ENCODE measurements at places on chromosomes 2 and 18.

- DNase-seq: no peak
Measured at GRCh38 chr2:24907116-24907515, 12.9 kb downstream of the ADCY3 start.

- DNase-seq: no peak
Measured at GRCh38 chr2:43636621-43637020, 439 bp upstream of the PLEKHH2 start.

DNA sequence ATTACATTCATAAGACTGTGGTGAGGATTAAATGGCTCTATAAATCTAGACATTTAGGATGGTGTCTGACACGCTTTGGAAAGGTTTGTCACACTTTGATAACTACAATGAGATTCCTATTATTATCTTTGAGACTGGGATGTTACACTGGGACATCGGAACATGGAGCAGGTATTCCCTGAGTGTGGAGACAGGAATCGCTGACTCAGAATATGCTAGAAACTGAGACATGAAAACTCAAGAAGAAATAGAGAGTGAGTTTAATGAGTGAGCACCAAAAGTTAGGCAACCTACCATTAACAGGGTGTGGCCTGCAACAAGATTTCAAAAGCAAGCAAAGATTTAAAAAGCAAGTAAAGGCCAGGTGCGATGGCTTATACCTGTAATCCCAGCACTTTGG lies 145.4 kb downstream of the TMEFF2 start:
- DNase-seq: no peak

DNA sequence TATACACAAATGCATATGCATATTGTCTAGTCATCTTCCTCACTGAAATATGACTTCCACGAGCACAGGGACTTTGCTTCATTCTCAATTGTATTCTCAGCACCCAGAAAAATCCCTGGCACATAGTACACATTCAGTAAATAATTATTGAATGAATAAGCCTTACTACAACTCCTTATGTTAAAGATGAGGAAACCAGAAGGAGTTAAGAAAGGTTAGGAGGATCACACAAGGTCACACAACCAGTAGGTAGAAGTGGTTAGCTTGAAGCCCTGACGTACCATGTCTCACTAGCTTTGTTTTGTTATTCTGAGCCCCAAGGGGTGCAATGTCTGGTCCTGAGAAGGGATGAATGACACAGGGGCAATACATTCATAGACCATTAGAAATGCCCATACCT lies 220.9 kb upstream of the PID1 start:
- DNase-seq: no peak

DNA sequence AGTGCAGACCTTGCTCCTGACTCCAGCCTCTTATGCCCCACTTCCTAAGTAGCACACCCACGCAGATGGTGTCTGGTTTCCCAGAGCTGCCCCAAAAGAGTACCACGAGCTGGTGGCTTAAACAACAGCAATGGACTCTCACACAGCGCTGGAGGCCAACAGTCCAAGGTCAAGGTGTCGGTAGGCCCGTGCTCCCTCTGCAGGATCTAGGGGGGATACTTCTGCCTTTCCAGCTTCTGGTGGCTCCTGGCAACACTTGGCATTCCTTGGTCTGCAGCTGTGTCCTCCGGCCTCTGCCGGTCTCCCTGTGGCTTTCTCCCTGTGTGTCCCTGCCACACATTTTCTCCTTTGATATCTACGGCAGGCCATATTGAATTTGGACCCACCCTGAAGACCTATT lies 99.0 kb downstream of the TSHZ1 start:
- DNase-seq: no peak

- DNase-seq: no peak
Measured at GRCh38 chr2:163692611-163693482, 43.0 kb downstream of the FIGN start.

GRCh38 chr2:191478799-191479679 lies 198.9 kb upstream of the NABP1 start:
- DNase-seq: no peak

DNA sequence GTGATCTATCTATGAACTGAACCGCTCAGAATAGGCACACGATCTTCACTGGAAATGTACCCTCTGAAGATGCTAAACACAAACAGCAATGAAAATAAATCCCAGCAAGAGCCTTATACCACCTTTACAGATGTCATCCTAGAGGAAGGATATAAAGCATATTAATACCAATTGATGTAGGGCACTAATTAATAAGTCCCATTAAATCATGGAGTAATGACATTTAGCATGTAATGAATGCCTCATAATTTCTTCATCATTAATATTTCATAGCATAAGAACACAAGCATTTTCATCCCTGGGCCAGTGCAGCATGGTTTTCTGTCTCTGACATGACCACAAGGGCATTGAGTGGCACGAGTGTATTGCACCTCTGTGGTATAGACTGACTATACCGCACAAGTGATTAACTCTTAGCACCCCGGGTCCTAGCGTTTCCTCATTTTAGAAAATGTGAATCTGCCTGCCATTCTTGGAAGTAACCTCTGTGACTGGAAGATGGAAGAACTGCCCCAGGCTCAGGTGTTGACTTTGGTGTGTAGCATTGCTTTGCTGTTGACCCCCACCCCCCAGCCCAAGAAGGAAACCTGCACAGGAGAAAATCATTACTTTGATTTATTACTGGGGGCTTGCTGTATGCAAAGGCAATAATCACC lies 1.4 kb upstream of the TMEM178A start:
- DNase-seq: no peak

DNA sequence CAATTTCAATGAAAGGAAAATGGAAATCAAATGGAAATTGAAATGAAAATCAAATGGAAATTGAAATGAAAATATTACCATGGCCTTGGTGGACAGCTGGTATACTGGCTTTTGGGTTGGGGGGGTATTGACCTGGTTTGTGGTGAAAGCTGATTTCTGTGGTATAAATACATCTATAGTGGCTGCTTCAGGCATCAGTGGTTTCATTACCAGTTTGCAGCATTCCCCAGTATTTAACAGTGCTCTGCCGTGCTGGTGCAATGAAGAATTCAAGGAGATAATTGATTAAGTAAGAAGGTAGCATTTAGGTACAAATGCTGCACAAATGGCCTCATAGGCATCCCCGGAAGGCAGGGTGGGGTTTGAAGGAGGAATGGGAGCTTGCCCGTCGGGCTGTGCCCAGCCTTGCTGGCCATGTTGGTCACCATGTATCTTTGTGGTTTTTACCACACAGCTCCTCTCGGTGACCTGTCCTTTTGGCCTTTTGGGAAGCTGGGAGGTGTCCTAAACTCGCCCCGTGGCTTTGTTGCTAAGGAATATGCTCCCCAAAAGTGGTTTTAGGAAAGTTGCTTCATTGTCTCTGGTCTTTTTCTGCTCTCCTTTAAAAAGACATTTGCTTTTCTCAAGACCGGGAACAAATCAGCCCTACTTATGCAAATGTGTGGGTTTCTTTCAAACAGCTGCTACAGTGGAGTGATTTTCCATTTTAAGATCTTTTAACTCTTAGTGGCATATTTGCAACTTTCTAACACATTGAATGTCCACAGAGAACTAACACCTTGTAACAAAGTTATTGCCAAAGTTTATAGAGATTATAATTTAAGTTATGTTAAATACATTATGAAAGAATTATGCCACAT lies 28.6 kb downstream of the SNTG2 start:
- no peak for DNase-seq

GRCh38 chr2:240983361-240983995 lies 14.9 kb upstream of the SNED1 start:
- no peak for DNase-seq

DNA sequence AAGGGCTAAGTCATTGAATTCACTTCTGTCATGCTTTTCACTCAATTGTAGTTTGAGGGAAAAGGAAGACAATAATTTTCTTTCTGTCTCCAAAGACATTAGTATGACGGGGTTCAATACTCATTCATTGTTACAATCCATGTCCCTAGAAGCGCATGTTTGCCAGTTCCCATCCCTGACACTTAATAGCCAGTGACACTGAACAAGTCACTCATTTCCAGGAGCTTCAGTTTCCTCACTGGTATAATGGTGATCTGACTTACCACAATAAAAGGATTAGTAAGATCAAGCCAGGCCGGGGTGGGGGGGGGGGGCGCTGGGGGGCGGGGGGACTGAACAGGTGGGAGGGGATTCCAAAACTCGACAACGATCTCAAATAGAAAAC lies 144.8 kb upstream of the MAP3K20 start:
- no peak for DNase-seq

GRCh38 chr18:77132369-77133050 lies at the start of gene MBP:
TSS of gene MBP (minus strand) at chr18:77132783. CDS start at chr18:77105261, 27,522 bp downstream.
- DNase-seq: peak; percentile 71

DNA sequence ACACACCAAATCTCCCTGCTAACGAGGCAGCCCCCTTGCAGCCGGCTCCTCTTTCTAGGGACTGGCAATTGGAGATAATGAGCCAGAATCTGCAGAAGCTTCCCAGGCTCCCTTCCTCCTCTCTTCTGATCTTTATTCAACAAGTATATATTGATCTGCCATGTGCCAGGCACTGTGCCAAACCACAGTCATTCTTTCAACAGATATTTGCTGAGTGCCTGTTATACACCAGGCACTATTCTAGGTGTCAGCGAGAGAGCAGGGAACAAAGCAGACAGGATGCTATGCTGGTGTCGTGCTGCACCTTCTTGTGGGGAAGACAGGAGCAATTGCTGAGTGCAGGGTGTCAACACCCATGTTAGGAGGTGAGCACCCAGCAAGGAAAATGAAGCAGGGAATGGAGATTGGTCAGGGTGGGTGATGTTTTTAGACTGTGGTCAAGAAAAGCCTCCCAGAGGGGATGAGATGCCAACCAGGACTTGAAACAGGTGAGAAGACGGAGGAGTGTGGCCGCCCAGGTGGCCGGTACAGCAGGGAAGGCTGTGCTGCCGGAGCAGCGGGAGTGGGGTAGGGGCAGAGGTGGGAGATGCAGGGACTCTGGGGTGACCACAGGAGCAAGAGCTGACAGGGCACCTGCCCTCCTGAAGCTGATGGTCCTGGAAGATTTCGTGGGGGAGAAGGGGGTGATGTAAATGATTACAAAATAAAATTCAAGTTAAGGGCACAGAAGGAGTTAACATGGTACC lies 307.6 kb upstream of the RAB12 start:
- no peak for DNase-seq

DNA sequence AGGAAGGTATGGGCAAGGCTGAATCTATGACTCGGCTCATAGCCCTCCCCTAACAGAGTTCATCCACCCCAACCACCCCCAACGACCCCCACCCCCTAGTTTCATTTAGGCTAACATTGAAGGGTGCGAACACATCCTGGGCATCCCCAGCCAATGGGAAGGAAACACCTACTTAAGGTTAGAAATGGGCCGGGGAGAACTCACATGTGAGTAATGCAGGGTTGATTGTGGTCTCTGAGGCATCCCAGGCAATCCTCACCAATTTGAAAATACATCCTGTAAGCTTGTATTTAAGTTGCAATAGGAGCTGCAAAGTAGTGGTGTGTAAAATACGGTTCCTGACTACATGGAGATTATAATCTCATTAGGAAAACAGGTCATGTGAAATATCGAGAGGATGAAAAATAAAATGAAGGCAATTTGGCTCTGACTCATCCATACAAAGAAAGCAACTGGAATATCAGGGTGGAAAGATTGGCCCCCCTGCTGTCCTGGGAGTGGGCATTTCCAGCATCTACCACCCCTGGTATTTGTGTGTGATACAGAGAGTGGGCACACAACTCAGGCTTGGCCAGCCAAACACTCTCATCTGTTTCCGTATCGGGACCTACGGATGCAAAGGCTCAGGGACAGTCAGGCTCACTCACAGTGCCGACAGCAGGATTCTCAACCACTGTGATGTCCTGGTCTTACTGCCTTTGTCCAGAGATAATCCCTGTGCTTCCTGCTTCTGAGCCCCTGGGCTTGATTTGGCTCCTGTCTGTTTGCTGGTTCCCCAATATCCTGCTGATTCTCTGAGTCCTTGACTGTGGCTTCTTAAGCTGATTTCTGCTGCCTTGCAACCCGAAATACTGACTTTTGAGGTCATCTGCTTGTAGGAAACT lies 90.0 kb upstream of the NCKAP5 start:
- DNase-seq: no peak

GRCh38 chr18:28177828-28178635 lies 1.1 kb upstream of the CDH2 start:
- no peak for DNase-seq

DNA sequence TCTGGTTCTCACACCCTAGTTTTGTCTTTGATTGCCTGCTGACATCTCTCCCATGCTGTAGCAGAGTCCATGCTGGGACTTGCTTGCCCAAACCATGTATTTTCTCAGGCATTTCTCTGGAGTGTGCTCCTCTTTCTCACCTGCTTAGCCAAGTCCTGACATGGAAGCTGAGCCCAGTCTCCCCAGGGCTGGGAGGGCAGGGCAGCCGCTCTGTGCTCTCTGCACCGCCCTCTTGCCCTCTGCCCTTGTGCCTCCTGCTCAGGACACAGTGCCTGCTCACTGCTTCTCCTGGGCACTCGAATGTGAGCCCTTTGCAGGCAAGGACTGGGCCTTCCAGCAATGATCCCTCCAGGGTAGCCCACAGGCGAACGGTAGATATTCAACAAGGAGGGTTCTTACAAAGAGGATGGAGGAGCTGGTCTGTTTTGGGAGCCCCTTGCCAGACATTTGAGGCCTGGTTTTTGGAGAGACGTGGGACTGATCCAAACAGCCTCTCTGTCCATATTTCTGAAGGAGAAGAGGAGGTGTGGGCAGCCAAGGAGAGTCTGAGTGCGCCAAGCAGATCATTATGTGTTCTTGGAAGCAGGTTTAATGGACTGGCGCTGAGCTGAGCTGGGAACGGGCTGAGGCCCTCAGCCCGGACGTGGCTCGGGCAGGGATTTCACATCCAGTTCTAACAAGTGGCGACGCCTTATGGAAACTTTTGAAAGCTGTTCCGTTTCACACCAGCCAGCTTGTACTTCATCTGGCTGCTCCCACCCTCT lies 4.0 kb downstream of the SLC14A2 start:
- no peak for DNase-seq

- no peak for DNase-seq
Measured at GRCh38 chr18:67694787-67695186, 178.3 kb upstream of the DSEL start.

GRCh38 chr2:195451160-195451559 lies 205.9 kb upstream of the SLC39A10 start:
- DNase-seq: no peak

DNA sequence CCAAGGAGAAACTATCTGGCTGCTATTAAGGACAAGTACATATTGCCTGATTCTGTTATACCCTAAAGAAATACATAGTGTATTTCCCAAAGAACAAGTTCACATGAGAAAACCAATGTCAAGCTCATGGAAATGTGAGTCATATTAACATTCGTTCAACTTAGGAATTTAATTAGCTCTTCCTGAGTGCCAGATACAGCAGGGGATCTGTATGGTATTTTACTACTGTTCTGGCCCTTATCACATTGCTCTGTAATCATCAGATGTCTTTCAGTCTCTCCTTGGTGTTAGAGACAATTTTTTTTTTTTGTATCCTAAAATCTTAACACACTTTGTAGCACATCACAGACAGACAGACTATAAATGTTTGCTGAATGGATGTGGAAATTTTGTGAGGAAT lies 395.0 kb upstream of the CRIM1 start:
- no peak for DNase-seq

DNA sequence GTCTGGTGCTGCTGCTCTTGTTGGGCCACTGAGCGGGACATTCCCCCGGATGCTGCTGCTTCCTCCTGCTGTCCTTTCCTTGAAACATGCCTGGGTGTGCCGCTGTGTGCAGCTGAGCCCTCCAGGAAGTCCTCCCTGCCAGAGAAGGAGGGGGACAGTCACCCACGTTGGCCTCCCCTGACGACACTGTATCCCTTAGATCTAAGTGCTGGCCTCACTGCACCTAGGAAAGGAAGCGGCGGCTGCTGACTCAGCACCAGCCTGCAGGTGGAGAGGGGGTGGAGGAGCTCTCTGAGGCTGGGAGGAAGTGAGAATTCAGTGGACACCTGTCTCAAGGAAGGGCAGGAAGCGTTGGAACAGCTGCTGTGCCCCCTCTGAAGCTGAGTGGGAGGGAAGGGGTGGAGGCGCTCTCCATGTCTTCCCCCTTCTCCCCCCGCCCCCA lies 239.8 kb downstream of the HAUS1 start:
- DNase-seq: peak; percentile 62

Data from GM19239 (cell line).